ENCODE measurements at places on chromosomes 6 and 20.

DNA sequence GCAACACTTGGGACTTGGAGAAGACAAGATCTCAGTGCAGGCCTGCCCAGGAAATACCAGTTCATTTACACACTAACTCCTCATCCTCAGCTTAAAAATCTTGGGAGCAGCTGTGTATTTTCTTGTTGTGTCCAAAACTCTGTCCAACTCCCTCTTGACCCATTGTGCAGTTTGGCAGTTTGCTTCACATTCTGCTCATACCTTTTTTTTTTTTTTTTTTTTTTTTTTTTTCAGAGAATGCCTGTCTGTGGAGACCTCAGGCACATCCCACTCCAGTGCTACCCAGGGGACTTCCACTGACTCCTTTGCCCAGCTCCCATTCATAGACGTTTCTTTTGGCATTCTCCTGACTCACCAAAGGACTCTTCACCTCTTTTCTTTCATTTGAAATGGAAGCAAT is 265.8 kb upstream of the TCF21 start:
- DNase-seq: no peak

DNA sequence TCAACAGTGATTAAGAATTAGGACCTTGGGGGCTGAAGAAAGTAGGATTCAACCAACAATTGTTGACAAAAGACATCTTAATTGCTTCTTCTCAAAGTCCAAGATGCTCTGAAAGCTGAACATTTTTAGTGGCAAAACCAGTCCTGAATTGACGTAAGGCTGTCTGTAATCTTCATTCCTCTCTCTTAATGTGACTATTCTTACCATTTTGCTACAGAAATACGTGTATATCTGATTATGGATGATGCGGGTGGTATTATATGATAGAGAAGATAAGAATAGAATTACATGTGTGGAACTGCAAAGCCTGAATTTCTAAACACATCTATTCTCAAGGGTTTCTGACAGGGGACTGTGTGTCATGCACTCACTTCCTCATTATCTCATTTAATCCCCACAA is 130.3 kb upstream of the SASH1 start:
- DNase-seq: no peak

DNA sequence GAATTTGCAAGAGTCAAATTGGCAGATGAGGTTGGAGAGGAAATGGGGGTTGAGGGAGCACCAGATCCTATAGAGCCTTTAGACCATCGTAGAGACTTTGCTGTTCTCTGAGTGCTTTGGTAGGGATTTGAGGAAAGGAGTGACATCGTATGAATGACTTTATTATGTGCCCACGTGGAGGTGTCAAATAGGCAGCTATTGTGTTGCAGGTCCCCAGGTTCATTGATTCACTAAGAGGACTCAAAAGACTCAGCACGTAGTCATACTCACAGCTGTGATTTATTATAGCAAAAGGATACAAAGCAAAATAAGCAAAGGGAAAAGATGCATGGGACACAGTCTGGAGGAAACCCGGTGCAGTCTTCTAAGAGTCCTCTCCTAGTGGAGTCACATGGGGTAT is 2.2 kb downstream of the MTRES1 start:
- no peak for DNase-seq

DNA sequence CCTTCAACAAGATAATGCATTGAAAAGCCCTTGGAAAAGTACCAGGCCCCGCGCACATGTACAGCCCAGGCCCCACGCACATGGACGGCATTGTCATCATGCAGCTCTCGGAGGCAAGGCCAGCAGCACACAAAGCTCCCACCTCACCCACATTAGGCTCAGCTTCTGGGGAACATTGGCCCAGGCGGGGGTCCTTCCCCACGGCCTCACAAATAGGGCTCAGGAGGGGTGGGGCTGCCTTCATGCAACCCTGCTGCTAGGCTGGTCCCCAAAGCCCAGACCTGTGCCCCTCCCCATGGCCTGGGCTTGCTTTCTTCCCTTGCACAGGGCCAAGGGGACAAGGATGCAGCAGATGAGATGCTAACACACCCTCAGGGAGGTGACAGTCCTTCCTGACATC is 26.7 kb downstream of the NPEPL1 start:
- DNase-seq: no peak

DNA sequence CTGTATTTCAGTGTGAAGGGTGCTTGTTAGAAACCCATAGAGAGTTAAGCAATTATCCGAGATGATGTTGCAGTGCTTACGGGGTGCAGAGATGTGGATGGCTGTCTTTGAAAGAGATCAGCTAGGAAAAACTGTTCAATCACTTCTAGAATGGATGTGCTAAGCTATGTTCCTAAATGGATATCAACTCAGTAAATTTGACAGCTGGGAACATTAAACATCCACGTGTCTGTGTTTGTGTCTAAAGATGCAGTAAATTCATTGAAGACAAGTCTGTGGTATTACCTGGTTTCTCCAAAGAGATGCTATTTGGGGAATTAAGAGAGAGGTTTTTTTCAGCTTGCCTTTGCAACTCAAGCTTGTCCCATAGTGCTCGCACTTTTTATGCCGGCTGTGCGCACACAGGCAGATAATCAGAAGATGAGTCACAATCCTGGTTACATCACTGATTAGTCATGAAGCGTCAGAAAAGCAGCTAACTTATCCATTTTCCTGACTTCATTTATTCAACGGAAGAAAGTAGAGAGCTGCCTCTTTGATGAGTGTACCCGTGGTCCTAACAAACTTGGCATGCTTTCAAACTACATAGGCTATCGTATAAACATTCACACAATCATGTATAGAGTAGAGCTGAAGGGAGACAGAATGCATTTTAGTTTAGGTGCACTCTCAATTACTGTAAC is 691.7 kb upstream of the SLC35B3 start:
- no peak for DNase-seq

Measured in renal pelvis (tissue), 12 donors.